ENCODE measurements at places on chromosomes 3 and 15.

DNA sequence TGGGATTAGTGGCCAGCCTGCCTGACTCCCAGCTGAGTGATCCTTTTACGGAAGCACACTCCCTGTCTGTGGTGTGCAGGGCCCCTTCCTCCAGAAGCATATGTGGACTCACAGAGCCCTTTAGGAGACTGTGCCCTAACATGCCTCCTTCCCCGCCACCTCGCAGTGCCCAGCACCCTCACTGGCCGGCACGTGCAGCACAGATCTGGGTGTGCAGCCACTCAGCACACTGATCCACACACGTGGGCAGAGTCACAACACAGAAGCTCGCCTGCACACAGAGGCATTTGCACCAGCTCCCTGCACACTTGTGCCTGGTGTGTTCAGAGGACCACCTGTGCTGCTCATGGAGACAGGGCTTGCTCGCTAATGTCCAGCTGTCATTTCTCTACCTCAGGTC lies 23.6 kb upstream of the CSPG4 start:
- DNase-seq = no peak

DNA sequence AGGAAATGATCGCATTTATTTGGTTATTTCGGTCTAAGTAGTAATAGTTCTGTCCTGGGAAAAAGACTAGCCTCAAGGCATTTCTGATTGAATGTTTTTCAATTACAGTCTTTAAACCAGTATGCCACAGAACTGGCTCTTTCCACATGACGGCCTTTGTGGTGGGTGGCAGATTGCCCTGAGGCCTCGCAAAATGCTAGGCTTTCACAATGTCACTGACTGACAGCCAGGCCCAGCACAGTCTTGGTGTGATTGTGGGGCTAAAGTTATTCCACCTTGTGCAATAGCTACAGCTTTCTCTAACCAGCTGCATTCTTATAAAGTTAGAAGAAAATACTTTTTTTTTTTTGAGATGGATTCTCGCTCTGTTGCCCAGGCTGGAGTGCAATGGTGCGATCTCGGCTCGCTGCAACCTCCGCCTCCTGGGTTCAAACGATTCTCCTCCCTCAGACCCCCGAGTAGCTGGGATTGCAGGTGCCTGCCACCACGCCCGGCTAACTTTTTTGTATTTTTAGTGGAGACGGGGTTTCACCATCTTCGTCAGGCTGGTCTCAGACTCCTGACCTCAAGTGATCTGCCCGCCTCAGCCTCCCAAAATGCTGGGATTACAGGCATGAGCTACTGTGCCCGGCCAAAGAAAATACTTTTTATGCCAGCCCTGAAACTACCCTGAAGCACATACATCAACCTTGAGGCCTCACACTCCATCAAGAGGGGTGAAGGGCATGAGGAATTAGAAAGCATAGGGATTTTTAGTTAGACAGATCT lies 2.5 kb upstream of the ADIPOQ start:
- DNase-seq = no peak

- DNase-seq = peak; percentile 9
These were observed 31.6 kb upstream of the PYGO1 start for GRCh38 chr15:55619783-55620182.

DNA sequence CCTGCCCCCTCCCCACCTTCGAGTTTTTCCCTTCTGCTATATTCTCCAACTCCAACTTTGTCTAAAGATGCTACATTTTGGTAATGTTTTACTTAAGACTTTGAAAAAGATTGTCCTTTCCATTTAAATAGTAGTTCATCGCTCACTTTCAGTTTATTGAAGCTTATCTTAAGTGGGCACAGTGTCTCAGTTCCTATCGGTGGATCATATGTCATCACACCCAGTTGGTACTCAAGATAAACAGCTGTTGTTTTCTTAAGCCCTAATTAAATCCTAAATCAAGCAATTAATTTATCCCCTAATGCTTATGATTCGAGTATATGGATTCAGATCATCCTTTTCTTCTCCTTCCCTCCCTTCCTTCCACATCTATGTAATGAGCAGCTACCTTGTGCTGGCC lies 210.7 kb downstream of the TLE3 start:
- DNase-seq = peak; percentile 72

- no peak for DNase-seq
These were observed 39.4 kb upstream of the IDH2 start for GRCh38 chr15:90141646-90142045.

DNA sequence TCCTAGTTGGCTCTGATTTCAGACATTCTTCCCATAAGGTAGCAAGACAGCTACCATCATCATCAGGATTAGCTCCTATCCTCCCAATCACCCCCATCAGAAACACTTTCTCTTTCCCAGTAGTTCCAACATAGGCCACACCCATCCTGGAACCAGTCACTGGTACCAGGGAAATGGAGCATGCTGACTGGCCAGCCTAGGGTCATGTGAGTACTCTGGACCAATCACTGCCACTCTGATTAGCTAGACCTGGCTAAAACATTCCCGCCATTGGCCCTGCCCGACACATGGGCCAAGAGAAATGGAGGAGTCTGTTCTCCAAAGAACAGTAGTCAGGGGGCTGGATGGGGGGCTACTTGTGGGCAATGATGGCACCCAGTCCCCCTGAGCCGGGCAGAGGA lies 12.4 kb downstream of the EFCC1 start:
- DNase-seq = no peak

GRCh38 chr3:188649521-188649920 lies 495.6 kb downstream of the LPP start:
- no peak for DNase-seq

DNA sequence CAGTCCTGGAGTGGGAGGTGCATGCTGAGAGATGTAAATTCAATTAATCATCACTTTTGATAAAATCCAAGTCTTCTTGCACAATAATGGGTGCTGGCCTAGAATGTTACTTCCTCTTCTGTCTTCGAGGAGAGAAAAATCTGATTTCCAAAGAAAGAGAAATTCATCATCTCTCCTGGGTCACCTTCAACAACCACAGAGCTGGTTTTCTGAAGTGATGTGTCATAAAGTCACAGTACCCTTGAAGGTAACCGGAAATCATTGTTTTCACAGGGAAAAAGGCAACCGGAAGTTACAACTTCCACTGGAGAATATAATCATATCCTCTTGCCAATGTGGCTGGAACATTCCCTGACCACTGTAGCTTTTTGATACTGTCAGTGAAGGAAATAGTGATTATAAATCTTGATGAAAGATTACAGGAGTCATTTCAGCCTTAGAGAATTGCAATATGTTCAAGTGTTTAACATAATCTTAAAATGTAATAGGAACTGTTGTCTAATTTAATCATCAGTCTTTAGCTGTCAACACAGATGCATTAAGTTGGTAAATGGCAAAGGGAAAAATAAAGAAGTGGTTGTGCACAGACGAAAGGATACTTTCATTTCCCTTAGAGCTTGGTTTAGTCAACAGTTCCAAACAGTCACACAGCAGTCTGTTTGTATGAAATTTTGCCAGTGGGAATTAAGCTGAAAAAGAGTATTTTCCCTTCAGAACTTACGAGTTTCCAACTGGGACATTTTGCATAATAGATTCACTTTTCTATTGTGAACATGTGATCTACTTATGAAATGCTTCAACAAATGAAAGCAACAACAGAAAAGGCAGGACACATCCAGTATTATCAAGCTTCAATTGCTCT lies 106.5 kb upstream of the SLC4A7 start:
- no peak for DNase-seq

GRCh38 chr15:101520395-101520794 lies 30.9 kb upstream of the PCSK6 start:
- no peak for DNase-seq

DNA sequence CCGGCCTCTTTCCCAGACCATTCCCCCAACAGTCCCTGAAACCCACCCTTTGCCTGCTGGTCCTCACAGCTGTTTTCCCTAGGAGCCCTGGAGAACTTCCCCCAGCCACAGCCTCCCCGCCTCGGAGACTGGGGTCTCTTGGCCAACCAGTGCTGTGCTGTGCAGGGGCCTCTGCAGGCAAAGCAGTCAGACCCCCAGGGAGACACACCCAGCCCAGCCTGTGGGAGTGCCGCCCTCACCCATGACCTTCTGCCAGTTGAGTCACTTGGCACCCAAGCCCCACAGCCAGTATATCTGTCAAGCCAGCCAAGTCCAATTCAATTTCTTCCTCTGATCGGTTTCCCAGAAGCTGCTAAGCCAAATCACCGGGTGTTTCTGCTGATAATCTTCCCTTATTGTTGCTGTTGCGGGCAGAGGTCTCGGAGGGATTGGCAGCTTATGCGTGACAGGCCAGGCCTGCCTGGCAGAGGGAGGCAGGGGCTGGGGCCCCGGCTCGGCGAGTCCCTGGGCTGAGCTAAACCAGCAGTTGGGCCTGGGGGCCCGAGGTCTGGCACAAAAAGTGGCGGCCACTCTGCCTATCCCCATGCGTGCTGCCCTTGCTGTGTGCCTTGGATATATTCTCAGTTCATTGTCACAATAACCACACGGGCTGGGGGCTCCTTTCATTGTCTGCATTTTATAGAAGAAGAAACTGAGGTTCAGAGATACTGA lies 65.6 kb upstream of the SLC6A1 start:
- no peak for DNase-seq

DNA sequence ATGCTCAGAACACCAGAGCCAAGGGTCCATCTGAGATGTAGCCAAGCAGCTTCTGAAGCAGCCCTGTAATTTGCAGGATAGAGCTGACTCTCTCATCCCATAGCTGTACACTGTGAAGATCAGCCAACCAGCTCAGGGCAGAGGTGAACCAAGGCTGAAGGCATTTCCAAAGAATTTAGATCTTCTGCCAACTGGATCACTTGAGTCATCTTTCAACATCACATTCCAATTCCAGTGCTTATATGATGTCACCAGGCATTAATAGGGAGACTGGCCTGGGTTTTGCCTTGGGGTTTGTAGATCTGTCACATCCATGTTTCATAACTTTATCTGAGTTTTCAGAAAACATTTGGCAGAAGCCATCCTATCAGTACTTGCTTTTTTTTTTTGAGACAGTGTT lies 98.2 kb downstream of the NR2F2 start:
- no peak for DNase-seq

GRCh38 chr3:161212171-161212771 lies 8.8 kb upstream of the NMD3 start:
- DNase-seq = no peak

- no peak for DNase-seq
These were observed 5.1 kb downstream of the STIMATE start for GRCh38 chr3:52892290-52892624.

DNA sequence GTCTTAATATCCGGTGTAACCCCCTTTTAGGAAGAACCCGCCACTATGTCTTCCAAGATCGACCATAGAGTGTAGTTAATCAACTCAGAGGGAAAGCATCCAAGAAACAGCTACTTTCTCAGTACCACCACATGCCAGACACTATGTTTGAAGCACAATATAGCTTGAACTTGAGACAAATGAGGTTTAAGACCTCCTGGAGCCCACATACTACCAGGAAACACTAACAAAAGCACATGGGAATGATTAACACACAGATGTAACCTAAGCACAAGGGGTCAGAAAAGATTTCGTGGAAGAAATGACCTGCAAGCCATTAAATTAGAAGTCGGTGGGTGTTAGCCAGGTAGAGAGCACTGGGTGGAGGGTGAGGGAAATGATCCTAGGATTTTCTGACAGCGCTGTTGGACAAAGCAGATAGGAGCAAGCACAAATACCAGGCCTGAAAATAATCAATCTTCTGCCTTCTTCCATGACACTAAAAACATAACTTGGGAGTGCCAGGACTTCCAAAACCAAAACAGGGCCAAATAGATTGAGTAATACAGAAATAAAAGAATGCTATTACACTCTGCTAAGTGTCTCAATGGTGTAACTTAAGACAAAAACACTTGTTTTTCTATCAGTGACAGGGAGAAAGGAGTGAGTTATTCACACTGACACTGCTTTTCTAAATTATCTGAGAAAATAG lies 213.7 kb downstream of the FOXP1 start:
- no peak for DNase-seq

DNA sequence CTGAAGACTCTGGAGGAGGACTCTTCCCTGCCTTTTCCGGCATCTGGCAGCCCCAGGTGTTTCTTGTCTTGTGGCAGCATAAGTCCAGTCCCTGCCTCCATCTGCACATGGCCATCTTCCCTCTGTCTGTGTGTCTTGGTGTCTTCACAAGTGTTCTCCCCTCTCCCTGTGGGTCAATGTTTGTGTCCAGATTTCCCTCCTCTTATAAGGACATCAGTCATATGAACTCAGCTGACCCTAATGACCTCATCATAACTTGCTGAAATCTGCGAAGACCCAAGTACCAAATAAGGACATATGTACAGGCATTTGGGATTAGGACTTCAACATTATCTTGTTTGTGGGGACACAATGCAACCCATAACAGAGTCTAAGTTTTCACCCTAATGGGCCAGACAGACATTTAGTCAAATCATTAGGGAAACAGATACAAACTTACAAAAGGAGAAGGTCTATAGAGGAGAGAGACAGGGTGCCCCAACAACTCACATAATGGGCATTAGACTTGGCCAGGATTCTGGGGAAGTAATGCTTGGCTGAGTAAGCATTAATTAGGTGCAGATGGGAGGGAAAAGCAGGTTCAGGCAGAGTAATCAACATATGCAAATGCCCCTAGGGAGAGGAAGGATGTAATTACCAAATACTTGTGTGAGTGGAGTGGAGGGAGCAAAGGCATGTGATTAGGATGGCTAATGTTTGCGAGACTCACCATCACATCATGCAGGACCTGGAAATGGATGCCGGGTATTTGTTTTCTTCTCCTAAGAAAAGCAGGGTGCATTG lies 372.8 kb upstream of the TBL1XR1 start:
- DNase-seq = peak; percentile 82

- no peak for DNase-seq
These were observed 104.6 kb upstream of the SLC6A6 start for GRCh38 chr3:14297784-14298236.

DNA sequence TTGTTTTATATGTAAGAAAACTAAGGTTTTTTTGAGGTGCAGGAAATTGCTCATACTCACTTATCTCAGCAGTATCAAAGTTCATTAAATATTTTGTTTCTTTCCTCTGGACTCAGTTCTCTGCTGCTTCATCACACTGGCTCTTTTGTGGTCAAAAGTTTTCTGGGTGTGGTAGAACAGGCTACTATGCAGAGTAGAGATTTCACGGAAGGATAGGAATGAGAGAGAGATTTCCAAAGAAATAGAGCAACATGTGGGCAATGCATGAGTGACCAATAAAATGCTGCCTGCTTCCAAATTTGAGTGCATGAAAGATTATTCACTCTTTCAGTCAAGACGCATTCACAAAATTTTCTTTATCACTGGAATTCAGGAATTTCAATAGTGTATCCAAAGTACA lies 577.3 kb upstream of the SEMA6D start:
- DNase-seq = no peak

GRCh38 chr3:172543419-172543818 lies 20.2 kb upstream of the TNFSF10 start:
- DNase-seq = no peak

DNA sequence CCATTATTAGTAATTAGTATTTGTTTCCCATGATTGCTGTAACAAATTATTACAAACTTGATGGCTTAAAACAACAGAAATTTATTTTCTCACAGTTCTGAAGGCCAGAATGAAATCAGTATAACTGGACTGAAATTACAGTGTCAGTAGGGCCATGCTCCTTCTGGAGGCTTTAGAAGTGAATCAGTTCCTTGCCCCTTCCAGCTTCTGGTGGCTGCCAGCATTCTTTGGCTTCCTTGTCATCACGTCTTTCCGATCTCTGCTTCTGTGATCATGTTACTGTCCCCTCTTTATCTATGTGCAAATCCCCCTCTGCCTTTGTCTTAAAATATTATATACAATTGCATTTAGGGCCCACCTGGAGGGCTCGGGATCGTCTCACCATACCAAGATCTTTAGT lies 92.0 kb downstream of the FOXB1 start:
- no peak for DNase-seq

- peak; percentile 87 for DNase-seq
These were observed 159.6 kb downstream of the RORA start for GRCh38 chr15:61069394-61070075.

GRCh38 chr3:48222616-48223513 lies at the start of gene CAMP:
TSS of gene CAMP (plus strand) at chr3:48223495. CDS start at chr3:48223512, 17 bp downstream.
- DNase-seq = peak; percentile 3
